ENCODE measurements at places on chromosomes 12 and 14. TPM values are rescaled to one million over a fixed set of nuclear protein-coding genes. Genes with fewer than 3 reads are reported as not detected.

- no peaks in the 10 kb centered on the region for H3K4me1 ChIP-seq
- H3K27ac ChIP-seq = no peak overlapping the region
- no peak overlapping the region for H3K4me3 ChIP-seq
- H3K36me3 ChIP-seq = no peaks in the 10 kb centered on the region
- H3K27me3 ChIP-seq = peaks cover 20% of the 10 kb centered on the region
- DNase-seq = no peak
Measured at GRCh38 chr14:56854325-56854724, 44.0 kb upstream of the OTX2 start.

DNA sequence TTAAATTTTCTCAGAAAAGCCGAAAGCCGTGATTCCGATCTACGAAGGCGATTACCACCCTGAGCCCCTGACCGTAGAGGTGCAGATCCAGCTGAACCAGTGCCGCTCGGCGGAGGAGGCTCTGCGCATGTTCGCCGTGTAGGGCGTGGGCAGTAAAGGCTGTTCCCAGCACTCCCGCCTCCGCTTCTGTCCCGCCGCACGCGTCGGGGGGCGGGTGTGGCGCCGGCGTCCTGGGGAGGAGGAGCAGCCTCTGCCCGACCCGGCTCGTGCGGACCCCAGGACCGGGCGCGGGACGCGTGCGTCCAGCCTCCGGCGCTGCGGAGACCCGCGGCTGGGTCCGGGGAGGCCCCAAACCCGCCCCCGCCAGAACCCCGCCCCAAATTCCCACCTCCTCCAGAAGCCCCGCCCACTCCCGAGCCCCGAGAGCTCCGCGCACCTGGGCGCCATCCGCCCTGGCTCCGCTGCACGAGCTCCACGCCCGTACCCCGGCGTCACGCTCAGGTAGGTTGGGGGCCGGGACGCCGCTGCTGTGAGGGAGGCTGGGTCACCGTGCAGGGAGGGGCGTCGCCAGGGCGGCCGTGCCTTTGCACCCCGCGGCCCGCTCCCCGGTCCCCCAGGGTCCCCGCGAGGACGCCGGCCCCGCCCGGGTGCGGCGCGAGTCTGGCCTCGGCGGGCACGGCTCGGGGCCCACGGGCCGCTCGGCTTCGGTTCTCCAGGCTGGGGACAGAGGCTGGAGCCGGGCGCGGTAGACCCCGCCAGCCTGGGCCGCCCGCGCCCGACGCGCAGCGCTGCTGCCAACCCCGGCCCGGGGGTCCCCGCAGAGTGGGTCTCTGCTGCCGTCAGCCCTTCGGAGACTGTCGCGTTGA is at the start of gene B3GNT4:
Gene B3GNT4, plus strand, starts transcription at position 409 of the 866 bp plus-strand sequence. CDS start 910 bp downstream, outside the sequence.
- DNase-seq = peak; percentile 89
- peaks cover 23% of the 10 kb centered on the region for H3K27me3 ChIP-seq
- peaks cover 13% of the 10 kb centered on the region for H3K36me3 ChIP-seq
- H3K27ac ChIP-seq = peak within 1 kb of the TSS; percentile 17
- H3K4me1 ChIP-seq = peaks cover 12% of the 10 kb centered on the region

- no peaks in the 10 kb centered on the region for H3K27me3 ChIP-seq
- H3K4me3 ChIP-seq = no peak overlapping the region
- no peak overlapping the region for H3K27ac ChIP-seq
- DNase-seq = peak; percentile 74
- H3K4me1 ChIP-seq = no peaks in the 10 kb centered on the region
Measured at GRCh38 chr12:18158774-18159557, 69.0 kb upstream of the RERGL start.

DNA sequence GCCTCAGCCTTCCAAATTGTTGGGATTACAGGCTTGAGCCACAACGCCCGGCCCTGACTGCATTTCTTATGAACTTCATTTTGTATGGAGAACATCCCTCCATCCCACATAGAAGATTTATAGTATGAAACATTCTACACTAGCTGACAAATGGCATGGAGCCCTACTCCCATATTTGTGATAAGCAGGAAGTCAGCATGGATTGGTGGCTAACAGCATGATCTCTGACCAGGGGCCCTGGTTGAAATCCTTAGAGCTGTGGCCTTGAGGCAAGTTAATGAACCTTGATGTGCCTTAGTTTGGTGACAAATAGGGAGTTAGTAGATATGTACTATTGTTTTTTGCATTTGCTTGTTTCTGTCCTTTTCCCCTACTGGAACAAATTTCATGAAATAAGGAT is 12.3 kb downstream of the IFI27L1 start:
- peaks cover 4% of the 10 kb centered on the region for H3K36me3 ChIP-seq
- H3K4me3 ChIP-seq = no peak overlapping the region
- no peaks in the 10 kb centered on the region for H3K4me1 ChIP-seq

DNA sequence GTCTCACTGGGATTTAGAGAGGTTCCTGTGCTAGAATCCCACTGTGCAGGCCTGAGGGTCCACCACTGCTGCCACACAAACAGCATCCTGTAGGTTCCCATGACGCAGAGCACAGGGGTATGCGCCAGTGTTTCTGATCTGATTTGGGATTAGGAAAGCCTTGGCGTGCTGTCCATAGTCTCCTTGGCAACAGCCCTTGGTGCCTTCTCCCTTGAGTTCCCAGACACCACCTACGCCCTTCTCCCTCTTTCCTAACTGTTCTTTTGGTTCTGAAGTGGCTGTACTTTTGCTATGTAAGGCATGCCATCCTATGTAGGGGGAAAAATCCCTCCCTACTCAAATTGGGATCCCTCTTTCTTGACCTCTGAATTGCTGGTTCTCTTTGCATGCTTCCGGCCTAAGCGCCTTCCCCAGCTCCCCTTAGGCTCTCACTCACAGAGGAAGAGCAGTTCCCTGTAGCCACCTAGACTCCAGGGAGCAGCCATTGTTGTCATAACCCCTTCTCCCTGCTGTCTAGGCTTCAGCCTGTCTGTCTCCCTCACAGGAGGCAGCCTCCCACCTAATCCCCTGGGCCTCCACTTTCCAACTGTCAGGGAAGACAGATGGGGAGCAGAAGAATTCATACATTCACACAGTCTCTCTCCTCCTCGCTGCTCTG is 14.8 kb upstream of the RIC8B start:
- H3K27ac ChIP-seq = peak overlapping the region; percentile 86

Gene SOX5
- total RNA-seq = 2.1 TPM

Gene SLCO1C1
- total RNA-seq = not detected

DNA sequence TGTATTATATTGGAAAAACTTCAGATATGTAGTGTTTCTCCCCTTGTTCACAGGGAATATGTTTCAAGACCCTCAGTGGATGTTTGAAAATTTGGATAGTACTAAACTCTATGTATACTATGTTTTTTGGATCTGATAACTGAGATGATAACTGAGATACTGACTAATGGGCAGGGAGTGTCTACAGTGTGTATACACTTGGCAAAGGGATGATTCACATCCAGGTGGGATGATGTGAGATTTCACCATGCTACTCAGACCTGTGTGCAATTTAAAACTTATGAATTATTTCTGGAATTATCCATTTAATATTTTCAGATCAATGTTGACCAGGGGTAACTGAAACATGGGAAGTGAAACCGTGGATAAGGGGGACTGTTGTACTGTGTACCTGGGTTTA is 13.8 kb downstream of the RAD51B start:
- no peaks in the 10 kb centered on the region for H3K27me3 ChIP-seq
- DNase-seq = no peak
- no peak overlapping the region for H3K27ac ChIP-seq
- H3K4me1 ChIP-seq = peaks cover 4% of the 10 kb centered on the region
- H3K4me3 ChIP-seq = no peak overlapping the region

- H3K36me3 ChIP-seq = no peaks in the 10 kb centered on the region
- peaks cover 39% of the 10 kb centered on the region for H3K27me3 ChIP-seq
- no peak for DNase-seq
- peaks cover 6% of the 10 kb centered on the region for H3K4me1 ChIP-seq
- no peak overlapping the region for H3K27ac ChIP-seq
Measured at GRCh38 chr12:57907281-57907680, 34.1 kb upstream of the ATP23 start.

Gene SYCP3
- total RNA-seq = 0.50 TPM

GRCh38 chr12:109131154-109132050 is 15.0 kb downstream of the ACACB start:
- no peak for DNase-seq
- no peaks in the 10 kb centered on the region for H3K4me1 ChIP-seq
- H3K27me3 ChIP-seq = peaks cover 4% of the 10 kb centered on the region
- H3K36me3 ChIP-seq = no peaks in the 10 kb centered on the region

Gene RNF34
- 79.5 TPM for total RNA-seq

GRCh38 chr14:74913986-74914573 is 9.0 kb downstream of the RPS6KL1 start:
- H3K36me3 ChIP-seq = no peaks in the 10 kb centered on the region
- H3K27ac ChIP-seq = no peak overlapping the region
- no peaks in the 10 kb centered on the region for H3K27me3 ChIP-seq
- H3K4me3 ChIP-seq = no peak overlapping the region
- peak; percentile 70 for DNase-seq

GRCh38 chr12:91804533-91804932 is 341.1 kb downstream of the BTG1 start:
- H3K36me3 ChIP-seq = peaks cover 13% of the 10 kb centered on the region
- peaks cover 6% of the 10 kb centered on the region for H3K4me1 ChIP-seq
- H3K4me3 ChIP-seq = no peak overlapping the region

DNA sequence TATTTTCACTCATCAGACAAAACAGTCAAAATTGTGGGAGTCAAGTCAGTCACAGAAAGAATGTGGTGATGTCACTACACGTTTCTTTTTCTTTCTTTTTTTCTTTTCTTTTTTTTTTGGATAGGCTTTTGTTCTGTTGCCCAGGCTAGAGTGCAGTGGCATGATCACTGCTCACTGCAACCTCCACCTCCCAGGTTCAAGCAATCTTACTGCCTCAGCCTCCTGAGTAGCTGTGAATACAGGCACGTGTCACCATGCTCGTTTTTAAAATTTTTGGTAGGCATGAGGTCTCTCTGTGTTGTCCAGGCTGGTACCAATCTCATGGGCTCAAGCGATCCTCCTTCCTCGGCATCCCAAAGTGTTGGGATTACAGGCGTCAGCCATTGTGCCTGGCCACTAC is 2.3 kb downstream of the CLECL1 start:
- peaks cover 40% of the 10 kb centered on the region for H3K4me1 ChIP-seq
- DNase-seq = no peak
- H3K27me3 ChIP-seq = no peaks in the 10 kb centered on the region
- peak overlapping the region; percentile 85 for H3K4me3 ChIP-seq
- no peak overlapping the region for H3K27ac ChIP-seq

DNA sequence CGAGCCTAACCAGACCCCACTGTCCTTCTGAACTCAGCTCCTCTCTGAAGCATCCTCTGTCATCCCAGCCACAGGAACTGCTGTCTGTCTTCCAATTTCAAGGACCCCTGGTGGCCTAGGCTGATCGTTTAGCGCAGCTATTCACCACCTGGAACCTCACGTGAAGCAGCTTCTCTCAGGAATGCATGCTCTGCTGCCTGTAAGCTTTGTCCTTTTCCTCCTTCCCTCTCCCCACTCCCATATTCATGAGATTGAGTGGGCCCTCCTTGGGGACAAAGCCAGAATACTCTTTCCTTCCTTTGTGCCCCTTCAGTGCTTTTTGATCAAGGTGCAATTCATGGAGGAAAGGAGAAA is 17.2 kb downstream of the DPF3 start:
- peaks cover 16% of the 10 kb centered on the region for H3K4me1 ChIP-seq
- peaks cover 2% of the 10 kb centered on the region for H3K27me3 ChIP-seq
- no peak overlapping the region for H3K27ac ChIP-seq
- H3K36me3 ChIP-seq = no peaks in the 10 kb centered on the region

GRCh38 chr12:18652596-18652995 is 85.2 kb downstream of the PLCZ1 start:
- H3K36me3 ChIP-seq = no peaks in the 10 kb centered on the region
- no peak overlapping the region for H3K4me3 ChIP-seq
- no peaks in the 10 kb centered on the region for H3K27me3 ChIP-seq
- H3K27ac ChIP-seq = no peak overlapping the region

DNA sequence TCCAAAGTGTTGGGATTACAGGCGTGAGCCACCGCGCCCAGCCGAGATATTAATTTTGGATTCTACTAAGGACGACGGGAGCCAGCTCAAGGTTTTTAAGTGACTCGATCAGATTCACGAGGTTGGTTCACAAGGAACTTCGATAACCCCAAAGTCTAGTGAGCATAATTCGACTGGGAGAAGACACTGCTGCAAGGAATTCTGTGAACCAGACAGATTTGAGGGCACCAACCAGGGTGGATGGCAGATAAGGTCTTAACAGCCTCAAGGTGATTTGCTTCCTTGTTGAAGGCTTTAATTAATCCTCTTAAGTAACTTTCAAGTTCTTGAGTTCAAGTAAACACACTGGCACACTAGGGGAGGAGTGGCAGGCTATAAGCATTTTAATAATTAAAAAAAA is 1.1 kb upstream of the KLHDC2 start:
- H3K4me3 ChIP-seq = peak overlapping the region; percentile 97
- H3K36me3 ChIP-seq = peaks cover 7% of the 10 kb centered on the region
- peak overlapping the region; percentile 100 for H3K27ac ChIP-seq
- DNase-seq = peak; percentile 61
- H3K4me1 ChIP-seq = peaks cover 31% of the 10 kb centered on the region

DNA sequence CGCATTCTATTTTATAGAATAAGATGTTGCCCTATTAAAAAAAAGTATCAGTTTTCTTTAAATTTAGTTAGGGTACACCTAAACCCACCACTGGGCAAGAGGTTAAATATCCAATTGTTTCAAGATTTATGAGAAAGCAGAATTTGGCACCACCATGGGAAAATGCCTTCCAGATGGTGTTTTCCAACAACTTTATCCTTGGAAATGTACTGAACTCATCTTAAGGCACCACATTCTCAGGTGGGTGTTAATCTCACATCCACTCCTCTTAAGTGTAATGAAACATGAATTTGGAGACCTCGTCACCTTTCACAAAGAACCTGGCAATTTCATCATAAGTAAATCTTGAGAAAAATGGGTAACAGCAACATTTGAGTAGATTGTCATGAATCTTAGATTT is 13.1 kb downstream of the CBX5 start:
- DNase-seq = no peak
- H3K27ac ChIP-seq = no peak overlapping the region
- peaks cover 17% of the 10 kb centered on the region for H3K36me3 ChIP-seq
- H3K4me3 ChIP-seq = no peak overlapping the region

Gene APOF
- not detected for total RNA-seq

Gene ANO2
- not detected for total RNA-seq

DNA sequence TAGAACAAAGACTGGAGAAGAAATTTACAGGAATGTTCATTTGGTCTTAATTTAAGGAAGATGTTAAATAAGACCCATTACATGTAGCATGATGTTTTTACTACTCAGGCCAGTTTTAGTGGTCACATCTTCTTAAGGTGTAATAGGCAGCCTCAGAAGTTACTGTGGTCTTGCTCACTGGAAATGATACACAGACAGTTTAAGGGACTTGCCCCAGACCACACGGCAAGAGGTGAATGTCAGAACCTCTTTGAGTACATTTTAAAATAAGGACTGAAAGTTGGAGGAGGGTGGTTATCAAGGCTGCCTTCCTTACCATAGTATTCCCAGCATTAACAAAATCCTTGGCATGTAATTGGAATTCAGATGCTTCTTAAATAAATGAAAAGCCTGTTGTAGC is 37.9 kb downstream of the LRRK2 start:
- DNase-seq = no peak
- H3K27me3 ChIP-seq = no peaks in the 10 kb centered on the region
- H3K4me1 ChIP-seq = no peaks in the 10 kb centered on the region
- no peak overlapping the region for H3K27ac ChIP-seq
